ENCODE measurements at places on chromosomes 3 and 15. TPM values are rescaled to one million over a fixed set of nuclear protein-coding genes. Genes with fewer than 3 reads are reported as not detected.
A peak's percentile ranks its signal among the peaks of the same experiment; 100 is the strongest.

DNA sequence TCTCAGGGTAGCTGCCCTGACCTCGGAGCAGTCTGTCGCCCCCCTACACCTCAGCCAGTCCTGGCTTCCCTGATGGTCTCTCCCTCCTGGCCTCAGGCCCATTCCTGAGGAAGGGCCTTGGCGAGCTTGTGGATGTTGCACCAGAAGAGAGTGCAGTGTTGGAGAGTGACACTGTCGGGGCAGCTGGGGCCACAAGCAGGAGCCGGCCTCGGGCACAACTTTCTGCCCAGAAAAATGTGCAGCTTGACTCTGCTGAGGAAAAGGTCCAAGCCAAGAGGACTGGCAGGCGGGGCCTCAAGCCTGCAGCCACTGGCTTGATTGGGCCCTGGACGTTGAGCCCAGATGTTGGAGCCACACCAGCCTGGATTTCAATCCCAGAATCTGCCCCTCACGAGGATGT, 12.8 kb downstream of the HEMK1 start:
- DNase-seq = no peak

- no peak for DNase-seq
Measured at GRCh38 chr15:25671132-25671531, 192.0 kb downstream of the ATP10A start.

GRCh38 chr3:57169872-57170623, 4.9 kb upstream of the IL17RD start:
- DNase-seq = peak; percentile 84

GRCh38 chr15:61687124-61687523, 373.1 kb downstream of the VPS13C start:
- DNase-seq = no peak

Gene CPN2
- total RNA-seq = not detected

Gene SENP8
- total RNA-seq = 3.6 TPM

DNA sequence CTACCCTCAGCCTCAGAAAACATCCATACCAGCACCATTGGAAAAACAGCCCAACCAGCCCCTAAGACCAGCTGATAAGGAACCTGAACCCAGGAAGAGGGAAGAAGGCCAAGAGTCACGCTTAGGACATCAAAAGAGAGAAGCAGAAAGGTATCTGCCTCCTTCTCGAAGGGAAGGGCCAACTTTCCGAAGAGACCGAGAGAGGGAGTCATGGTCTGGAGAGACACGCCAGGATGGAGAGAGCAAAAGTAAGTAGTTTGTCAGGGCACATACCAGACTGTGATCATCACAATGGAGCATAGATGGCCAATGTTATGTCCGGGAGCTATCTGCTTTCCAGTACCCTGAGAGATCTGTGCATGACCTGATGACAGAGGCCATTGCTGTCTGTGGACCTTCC, 31.0 kb upstream of the RBM5 start:
- DNase-seq = no peak

GRCh38 chr15:82275410-82275809, 12.8 kb downstream of the SAXO2 start:
- no peak for DNase-seq

DNA sequence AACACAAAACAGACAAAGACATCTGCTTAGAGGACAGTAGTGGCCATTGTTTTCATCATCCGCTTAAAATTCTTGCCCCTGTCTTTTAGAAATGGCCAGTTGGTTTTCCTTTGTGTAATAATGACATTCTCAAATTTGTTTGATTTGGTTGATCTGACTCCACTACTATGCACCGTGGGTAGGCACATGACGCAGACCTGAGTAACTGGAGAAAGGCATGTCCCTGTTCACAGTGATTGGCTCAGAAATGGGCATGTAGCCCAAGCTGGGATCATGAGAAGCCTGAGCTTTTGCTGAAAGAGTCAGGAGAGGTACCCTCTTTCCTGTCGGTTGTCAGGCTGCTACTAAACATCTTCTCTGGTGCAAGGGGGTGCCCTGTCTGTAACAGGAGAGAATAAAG, 36.6 kb upstream of the MAGI1 start:
- no peak for DNase-seq

Gene CCDC39
- total RNA-seq = not detected

- no peak for DNase-seq
Measured at GRCh38 chr3:134190250-134190649, 60.4 kb downstream of the RYK start.

Gene LRRC34
- 2.1 TPM for total RNA-seq

GRCh38 chr15:38705436-38706219, 141.0 kb upstream of the RASGRP1 start:
- no peak for DNase-seq
